ENCODE measurements at places on chromosomes 6 and 20.
A peak's percentile ranks its signal among the peaks of the same experiment; 100 is the strongest.

GRCh38 chr6:5860849-5861248 is 145.9 kb downstream of the NRN1 start:
- no peak for DNase-seq

- no peak for DNase-seq
These were observed 820.1 kb downstream of the TENT5A start for GRCh38 chr6:80932359-80932758.

DNA sequence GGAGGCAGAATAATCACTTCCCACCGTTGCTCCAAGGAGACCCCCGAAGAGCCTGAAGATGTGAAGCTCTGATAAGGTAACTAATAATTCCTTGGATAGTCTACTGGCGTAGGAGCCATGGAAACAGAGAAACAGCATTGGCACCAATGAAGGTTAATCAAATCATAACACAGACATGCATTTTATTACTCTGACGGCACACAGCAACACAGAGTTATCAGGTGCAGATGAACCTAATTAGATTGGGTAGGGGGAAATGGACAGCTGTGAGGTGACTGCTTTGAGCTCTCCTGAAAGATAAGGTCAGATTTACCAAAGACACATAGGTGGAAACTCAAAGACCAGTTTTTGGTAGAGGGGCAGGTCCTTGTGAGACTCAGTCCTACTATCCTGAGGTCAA is 544.0 kb upstream of the AGPAT4 start:
- no peak for DNase-seq

- no peak for DNase-seq
These were observed 53.9 kb downstream of the AKAP12 start for GRCh38 chr6:151293688-151294016.

GRCh38 chr20:13784271-13784892 is 337 bp downstream of the ESF1 start:
- DNase-seq, result no peak

- no peak for DNase-seq
These were observed 23.2 kb downstream of the AFDN start for GRCh38 chr6:167849846-167850459.

GRCh38 chr6:168162366-168162765 is 83.4 kb upstream of the FRMD1 start:
- no peak for DNase-seq

GRCh38 chr6:142469220-142469619 is 167.4 kb downstream of the ADGRG6 start:
- DNase-seq, result no peak

DNA sequence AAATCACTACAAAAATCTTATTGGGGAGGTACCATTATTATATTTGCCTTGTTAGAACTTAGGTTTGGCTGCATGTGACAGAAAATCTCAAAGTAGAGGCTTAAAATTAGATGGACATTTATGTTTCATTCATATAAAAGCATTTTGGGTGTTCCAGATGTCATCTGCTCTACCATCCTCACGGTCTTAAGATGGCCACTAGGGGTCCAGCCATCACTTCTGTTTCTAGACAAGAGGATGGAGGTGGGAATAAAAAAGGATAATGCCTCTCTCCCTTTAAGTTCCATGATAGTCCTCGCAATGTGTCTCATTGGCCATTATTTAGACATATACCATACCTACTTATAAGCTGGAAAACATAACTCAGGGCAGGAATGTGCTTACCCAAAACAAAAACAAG is 929.5 kb downstream of the KIF16B start:
- no peak for DNase-seq

GRCh38 chr6:158503846-158504245 is 56.0 kb upstream of the TMEM181 start:
- no peak for DNase-seq

DNA sequence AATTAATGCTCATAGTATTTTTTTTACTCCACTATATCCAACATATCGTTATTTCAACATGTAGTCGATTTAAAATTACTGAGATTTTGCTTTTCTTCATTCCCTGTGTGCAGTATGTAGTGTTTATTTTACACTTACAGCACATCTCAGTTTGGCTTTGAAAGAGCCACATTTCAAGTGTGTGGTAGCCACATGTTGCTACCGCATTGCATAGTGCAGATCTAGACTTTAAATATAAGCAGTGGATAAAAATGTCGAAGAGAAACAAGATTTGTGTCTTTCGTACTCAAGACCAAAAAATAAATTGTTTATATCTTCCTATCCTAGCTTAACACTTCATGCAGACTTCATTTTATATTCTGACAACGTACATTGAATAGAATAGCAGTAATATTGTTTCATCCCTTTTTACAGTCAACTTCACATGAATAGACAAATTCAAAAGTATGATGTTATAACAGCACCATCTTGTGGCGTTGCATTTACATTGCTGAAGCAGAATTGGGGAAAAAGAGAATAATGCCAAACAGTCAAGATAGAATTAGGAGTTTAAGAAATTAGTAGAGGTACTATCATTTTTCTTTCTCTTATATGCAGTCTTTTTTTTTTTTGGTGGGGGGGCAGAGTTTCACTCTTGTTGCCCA is 29.9 kb downstream of the FBXO5 start:
- peak; percentile 0 for DNase-seq

DNA sequence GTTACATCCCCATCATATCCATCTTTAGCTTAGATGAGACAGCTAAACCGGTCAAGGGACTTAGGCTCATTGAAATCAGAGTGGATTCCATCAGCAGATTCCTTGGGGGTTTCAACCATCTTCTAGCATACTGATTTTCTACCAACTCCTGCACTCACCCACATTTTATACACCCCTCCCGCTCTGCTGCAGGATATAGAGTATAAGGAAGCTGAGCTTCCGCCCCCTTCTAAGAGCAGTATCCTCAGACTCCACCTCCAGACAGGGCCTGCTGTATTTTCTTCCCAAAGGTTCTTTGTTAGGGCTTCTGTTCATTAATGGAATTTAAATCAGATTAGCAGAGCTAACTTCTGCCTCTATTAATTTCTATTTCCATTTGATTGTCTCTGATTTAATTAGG is 9.9 kb upstream of the NHLRC1 start:
- no peak for DNase-seq
